ENCODE measurements at places on chromosomes 13 and 19. TPM values are rescaled to one million over a fixed set of nuclear protein-coding genes. Genes with fewer than 3 reads are reported as not detected.

The TTYH1 gene
- 5.9 TPM for total RNA-seq

The COMP gene
- total RNA-seq: 0.98 TPM

The ZNF296 gene
- total RNA-seq: 5.6 TPM

The CDADC1 gene
- 6.9 TPM for total RNA-seq

The SLC17A7 gene
- total RNA-seq: 0.74 TPM

The SPIB gene
- not detected for total RNA-seq

The IFNL1 gene
- total RNA-seq: not detected

The ACP7 gene
- not detected for total RNA-seq

The SLC39A3 gene
- total RNA-seq: 27.7 TPM

The WTIP gene
- total RNA-seq: 7.6 TPM

The HSD17B14 gene
- 19.2 TPM for total RNA-seq

The SMIM44 gene
- total RNA-seq: not detected

The TSSK6 gene
- total RNA-seq: 0.98 TPM

The AP1M2 gene
- 29.0 TPM for total RNA-seq

The CEACAM7 gene
- total RNA-seq: 3.4 TPM

The KLF1 gene
- not detected for total RNA-seq

The HCN2 gene
- total RNA-seq: 0.25 TPM

The VSTM1 gene
- not detected for total RNA-seq

The TYROBP gene
- 68.5 TPM for total RNA-seq

The OR7D2 gene
- not detected for total RNA-seq

The CATSPERD gene
- total RNA-seq: not detected

The LGI4 gene
- total RNA-seq: 32.9 TPM

The EHD2 gene
- total RNA-seq: 125 TPM

The APC2 gene
- 1.2 TPM for total RNA-seq

The CYSLTR2 gene
- total RNA-seq: 0.49 TPM

The GAPDHS gene
- total RNA-seq: not detected

The GFY gene
- total RNA-seq: not detected

The ZGLP1 gene
- 5.2 TPM for total RNA-seq

The CYP4F12 gene
- total RNA-seq: 76.1 TPM

The ABHD8 gene
- 10.8 TPM for total RNA-seq

The FCAR gene
- total RNA-seq: 2.2 TPM

The IRGC gene
- total RNA-seq: not detected

The MEDAG gene
- total RNA-seq: 46.4 TPM

The RASAL3 gene
- total RNA-seq: 7.9 TPM

The SCAF1 gene
- total RNA-seq: 20.4 TPM

The CD70 gene
- total RNA-seq: not detected

Data from vagina (tissue), 2 donors.